ENCODE measurements at places on chromosomes 3 and 15.
A peak's percentile ranks its signal among the peaks of the same experiment; 100 is the strongest.

GRCh38 chr3:42381551-42382082 is 28.8 kb downstream of the LYZL4 start:
- DNase-seq = no peak

DNA sequence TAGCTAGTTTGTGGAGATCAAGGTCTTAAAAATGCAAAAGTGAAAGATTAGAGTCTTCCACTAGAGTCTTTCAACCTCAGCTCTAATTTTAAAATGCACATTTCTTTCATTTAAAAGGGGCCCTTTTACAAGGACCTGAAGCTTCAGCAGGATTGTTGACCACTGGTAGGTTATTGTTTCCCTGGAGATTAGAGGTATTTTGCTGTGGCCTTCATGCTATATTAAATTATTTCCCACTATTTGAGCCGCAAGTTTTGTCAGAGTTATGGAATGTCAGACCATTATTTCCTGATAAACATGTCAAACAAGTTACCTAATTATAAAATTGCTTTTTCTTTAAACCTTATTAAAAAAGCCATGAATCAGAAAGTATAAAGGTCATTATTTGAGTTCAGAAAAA is 103.1 kb upstream of the CCNL1 start:
- DNase-seq = no peak

DNA sequence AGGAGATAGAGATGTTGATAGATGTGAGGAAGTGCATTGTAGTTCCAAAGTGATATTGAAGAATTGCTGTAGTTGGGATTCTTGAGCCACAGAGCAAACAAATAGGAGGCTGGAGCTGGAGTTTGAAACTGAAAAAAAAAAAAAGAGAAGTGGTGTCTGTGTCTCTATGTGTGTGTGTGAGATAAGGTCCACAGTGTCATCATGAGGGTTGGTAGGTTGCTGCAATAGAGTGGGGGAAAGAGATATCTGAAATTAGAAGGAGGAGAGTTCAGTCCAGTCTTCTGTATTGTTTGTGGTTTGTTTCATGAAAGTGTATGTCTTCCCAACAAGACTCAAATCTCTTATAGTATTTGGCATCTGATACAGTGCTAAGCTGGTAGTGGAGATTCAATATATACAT is 37.3 kb upstream of the CACNA1D start:
- DNase-seq = no peak

- DNase-seq = no peak
Observed at GRCh38 chr15:78415284-78415683, 22.7 kb upstream of the IREB2 start.

DNA sequence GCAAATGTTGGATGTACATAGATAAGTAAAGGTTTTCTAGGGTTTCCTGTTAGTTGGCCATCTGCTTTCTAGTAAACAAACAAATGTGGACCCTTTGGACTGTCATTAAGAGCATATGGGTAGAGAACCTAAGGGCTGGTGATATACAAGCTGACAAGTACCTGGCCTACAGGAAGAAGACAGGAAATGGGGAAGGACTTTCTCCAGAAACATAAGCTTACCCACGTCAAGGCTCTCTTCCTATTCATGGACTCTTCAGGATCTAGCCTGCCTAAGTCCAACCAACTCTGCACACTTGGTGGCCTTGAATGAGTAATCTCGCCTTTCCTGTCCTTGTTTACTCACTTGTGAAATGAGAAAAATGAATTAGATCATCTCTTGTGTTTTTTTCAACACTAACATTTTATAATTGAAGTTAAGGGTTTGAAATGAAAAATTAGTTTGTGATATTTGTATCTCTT is 22.2 kb upstream of the GOLIM4 start:
- DNase-seq = no peak

GRCh38 chr3:98325055-98325454 is 28.6 kb upstream of the OR5K4 start:
- no peak for DNase-seq

DNA sequence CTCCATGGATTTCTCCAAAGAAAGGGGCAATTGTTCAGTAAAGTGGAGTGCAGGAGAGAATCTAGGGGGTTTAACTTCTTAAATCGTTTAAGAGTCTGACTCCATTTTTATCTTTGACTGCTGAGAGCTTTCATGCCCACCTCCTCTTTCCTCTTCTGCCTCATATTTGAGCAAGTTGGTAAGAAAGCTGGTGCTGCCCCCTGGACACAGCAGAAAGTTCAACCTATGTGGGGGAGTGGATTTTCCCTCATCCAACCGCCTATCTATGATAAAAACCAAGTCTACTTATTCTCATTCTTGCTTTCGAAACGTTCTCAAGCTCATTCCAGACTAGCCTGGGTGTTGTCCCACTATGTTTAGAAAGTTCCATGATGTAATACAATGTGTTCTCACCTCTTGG is 26.0 kb downstream of the HHLA2 start:
- DNase-seq = peak; percentile 19

DNA sequence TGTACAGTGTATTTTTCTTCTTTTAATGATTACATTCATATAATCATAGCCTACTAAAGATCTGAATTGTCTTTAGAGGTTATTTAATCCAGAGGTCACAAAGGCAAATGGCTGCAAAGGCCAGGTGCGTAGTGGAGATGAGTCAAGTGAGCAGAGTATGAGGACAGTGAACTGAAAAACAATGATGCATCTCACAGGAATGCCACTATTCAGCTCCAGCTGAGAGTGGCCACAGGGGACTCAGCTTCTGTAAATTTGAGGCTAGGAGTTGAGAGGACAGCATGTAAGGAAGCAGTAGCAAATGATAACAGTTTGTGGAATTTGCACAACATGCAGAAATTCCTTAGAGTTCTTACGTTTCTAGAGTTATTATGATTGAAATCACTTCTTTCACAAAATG is 50.4 kb downstream of the COL6A5 start:
- no peak for DNase-seq
